A549 treated with AZD2906 at 1 μM for 4 hours (cell line): ENCODE measurements at places on chromosomes 4 and X. TPM values are rescaled to one million over a fixed set of nuclear protein-coding genes. Genes with fewer than 3 reads are reported as not detected.

Gene MAP3K15
- 1.5 to 2.2 TPM (median 2.0 TPM) in 5 replicates for total RNA-seq

Gene UNC5C
- not detected in 5 replicates for total RNA-seq

Gene JCHAIN
- 0.10 to 0.24 TPM (median 0.16 TPM) in 3 of 5 replicates, not detected in the others for total RNA-seq

Gene RIPPLY1
- 0.11 TPM in 1 of 5 replicates, not detected in the others for total RNA-seq

Gene FAM241A
- 0.83 to 0.93 TPM (median 0.85 TPM) in 5 replicates for total RNA-seq

Gene DCAF12L2
- 0.06 to 0.10 TPM (median 0.08 TPM) in 5 replicates for total RNA-seq

Gene PLP1
- total RNA-seq = 0.05 TPM in 1 of 5 replicates, not detected in the others

Gene COX7B2
- not detected in 5 replicates for total RNA-seq

Gene ELOVL6
- total RNA-seq = 16.3 to 22.1 TPM (median 18.3 TPM) in 5 replicates

Gene FGD1
- 5.1 to 7.0 TPM (median 5.9 TPM) in 5 replicates for total RNA-seq

Gene ITM2A
- total RNA-seq = 0.06 to 0.15 TPM (median 0.10 TPM) in 3 of 5 replicates, not detected in the others

Gene AWAT2
- not detected in 5 replicates for total RNA-seq

Gene PLCXD1
- 24.7 to 31.1 TPM (median 28.5 TPM) in 5 replicates for total RNA-seq

Gene SPANXD
- not detected in 5 replicates for total RNA-seq

Gene RCHY1
- total RNA-seq = 13.9 to 20.0 TPM (median 15.8 TPM) in 5 replicates

Gene TMSB15C
- total RNA-seq = 0.07 to 0.13 TPM (median 0.11 TPM) in 4 of 5 replicates, not detected in the other
